NCI-H1092 treated with DMSO at 0.1 percent for 48 hours (cell line): ENCODE measurements at places on chromosomes 7 and 10.

GRCh38 chr7:129108581-129108980, 35.9 kb upstream of the TSPAN33 start:
- no peak for DNase-seq

DNA sequence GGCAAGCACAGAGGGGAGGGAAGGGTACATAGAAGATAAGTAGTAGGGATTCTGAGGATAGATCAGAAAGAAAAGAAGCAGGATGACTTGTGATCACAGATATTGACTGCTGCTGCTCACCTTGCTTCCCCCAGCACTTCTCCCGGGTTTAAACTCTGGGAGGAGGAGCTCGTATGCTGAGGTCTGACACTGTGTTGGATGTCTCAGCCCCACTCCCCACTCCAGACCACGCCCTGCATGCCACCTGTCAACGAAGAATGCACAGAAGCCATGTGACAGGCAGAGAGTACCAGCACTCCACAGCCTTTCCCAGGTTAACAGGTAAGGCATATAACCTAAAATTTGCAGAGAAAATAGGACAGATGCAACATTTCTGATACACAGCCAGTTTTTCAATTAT, 388.9 kb downstream of the TNS3 start:
- DNase-seq = no peak

GRCh38 chr10:101986624-101986971, 69.4 kb downstream of the ARMH3 start:
- DNase-seq = peak; percentile 8

DNA sequence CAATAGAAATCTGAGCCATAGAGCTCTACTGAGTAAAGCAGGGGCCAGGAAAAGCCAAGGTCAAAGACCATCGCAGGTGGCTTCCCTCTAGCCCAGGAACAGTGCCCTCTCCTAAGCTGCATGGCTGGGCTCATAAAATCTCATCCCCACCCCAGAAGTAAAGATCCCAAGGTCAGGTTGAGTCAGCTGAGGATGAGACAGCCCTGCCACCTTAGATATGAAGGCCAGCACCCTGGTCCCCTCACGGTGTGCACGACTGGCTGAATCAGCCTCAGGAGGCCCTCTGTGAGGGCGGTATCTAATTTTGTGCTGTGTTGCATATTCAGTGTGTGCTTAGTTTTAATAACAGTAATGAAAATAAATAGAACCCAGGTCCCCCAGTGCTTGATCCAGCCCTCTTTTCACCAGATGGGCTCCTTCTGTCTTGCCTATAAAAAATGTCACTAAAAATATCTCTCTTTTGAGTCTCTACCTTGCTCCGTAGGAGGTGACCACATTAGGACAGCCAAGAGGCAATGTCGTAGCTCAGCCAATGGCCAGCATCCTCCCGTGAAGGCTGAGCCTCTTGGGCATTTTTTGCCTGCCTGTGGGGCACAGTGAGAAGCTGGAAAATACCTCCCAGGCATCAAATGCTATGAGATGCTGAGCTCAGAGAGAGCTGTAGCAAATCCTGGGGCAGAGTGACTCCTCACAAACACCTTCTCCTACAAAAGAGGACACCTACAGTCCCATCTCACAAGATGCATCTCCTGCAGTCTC, 424.0 kb downstream of the PLXNA4 start:
- DNase-seq = no peak

GRCh38 chr10:74558897-74559296, 267.5 kb upstream of the KAT6B start:
- no peak for DNase-seq

GRCh38 chr7:81803267-81803666, 33.4 kb upstream of the HGF start:
- DNase-seq = no peak

GRCh38 chr7:131105294-131105798, 222.3 kb upstream of the MKLN1 start:
- DNase-seq = peak; percentile 41

DNA sequence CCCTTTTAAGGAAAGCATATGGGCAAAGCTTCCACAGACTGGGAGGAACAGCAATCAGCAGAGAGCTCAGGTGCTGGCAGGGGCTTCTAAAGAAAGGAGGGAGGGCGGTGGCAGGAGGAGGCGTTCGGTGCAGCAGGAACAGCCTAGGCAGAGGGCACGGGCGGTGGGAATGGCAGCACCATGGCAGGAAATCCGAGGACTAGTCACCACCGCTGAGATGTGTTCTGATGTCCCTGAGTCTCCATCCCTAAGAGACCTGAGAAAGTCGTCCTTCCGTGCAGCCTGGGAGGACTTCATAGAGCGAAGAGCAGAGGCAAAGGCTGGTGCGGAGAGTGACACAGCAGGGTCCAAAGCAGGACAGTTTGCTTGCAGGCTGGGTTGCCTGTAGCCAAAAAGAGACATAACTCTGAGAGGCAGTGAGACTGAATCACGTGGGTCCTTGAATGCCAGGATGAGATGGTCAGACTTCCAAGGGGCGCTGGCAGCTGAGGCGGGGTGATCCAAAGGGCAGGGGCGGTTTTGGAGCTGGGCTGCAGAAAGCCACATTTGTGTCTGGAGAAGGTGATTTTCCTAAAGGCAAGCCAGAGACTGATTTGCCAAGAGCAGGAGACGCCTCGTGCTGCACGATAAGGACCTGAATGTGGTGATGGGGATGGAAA, 35.8 kb upstream of the GRID1 start:
- no peak for DNase-seq

- no peak for DNase-seq
Measured at GRCh38 chr10:69869291-69869961, 67.7 kb downstream of the COL13A1 start.

DNA sequence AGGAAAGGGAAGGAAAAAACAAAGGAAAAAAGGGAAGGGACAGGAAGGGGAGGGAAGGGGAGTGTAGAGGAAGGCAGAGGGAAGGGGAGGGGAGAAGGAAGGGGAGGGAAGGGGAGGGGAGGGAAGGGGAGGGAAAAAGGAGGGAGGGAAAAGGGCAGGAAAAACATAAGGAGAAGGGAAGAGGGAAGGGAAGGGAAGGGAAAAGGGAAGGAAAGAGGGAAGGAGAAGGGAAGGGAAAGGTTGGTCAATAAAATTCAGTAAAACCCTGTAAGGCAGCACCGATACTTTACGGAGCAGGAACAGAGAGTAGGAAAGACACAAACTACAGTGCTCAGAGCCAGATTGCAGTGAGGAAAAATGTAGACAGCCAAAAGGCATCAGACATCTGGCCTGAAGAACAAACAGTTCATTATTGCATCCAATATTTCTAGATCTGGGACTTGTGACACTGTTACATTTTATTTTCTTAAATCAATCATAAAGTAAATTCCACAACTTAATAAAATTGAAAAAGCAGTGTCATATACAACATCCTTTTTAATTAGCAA, 322.0 kb downstream of the CRPPA start:
- DNase-seq = no peak

DNA sequence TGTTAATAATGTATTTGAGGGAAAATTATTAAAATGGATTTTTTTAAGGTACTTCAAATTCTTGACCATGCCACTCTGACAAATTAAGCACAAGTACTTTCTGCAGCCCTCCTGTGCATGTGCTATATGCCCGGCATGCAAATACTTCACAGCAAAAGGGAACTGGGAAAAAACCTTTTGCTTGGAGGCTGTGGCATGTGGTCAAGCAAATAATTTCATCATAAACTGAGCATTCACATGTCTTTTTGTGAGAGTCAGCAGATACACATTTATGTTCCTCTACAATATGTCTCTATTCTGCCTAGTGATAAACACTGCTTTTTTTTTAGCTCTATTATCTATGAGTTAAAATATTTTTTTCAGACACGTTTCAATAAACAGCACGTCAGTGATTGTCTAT, 53.7 kb upstream of the SEMA3A start:
- DNase-seq = no peak

GRCh38 chr10:103491729-103492364, 1.7 kb upstream of the NEURL1 start:
- no peak for DNase-seq

DNA sequence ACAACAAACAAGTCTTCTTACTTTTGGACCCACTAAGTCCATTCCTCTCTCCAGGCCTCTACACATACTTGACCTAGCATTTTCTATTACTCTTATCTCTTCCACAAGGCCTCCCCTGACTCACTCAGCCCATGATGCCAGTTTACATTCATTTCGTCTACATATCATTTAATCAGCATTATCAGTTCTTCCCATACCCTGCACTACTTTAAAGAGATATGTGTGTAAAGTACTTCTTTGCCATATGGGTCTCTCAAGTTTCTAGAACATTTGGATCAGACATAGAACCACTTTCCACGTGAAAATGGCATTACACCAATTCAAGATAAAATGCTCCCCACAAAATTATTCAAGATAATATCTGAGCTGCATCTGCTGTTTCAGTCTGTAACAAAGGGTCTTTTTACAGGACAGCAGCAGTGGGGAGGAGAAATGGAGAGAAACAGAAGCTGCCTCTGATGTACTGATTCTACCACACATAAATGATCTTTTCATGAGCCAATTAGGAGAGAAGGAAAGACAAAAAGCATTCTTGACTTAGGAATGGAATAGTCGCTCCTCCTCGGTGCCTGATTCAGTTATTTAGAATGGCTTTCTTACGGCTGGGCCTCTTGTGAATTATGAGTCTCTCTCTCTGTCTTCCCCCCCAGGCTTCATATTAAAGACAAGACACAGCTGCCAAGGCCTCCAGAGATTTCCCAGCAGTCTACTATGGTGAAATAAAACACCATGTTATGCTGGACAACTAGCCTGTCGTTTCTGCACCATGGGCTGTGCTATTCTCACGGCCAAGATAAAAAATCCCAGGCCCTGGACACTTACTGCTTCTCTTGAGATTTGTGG, 46.9 kb upstream of the SEPTIN7 start:
- no peak for DNase-seq

- no peak for DNase-seq
Measured at GRCh38 chr10:33032654-33033151, 74.7 kb upstream of the ITGB1 start.

- DNase-seq = no peak
Measured at GRCh38 chr7:880450-880849, 4.1 kb downstream of the GET4 start.

- no peak for DNase-seq
Measured at GRCh38 chr7:142796501-142797390, 26.0 kb downstream of the PRSS2 start.

- DNase-seq = no peak
Measured at GRCh38 chr10:89236226-89236797, 15.3 kb downstream of the LIPA start.

DNA sequence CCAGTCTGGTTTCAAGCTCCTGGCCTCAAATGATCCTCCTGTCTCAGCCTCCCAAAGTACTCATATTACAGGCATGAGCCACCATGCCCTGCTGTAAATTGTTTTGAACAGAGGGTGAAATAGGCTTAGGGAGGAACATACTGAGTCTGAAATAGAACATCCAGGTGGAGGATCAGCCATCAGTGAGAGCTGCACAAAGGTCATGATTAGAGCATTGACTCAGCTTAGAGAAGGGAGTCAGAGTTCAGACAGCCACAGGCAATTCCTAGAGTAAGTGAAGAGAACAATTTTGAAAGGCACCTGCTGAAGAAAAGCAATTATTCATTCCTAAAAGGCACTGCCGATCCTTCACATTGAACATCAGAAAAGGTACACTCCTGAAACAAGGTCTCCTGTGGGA, 15.9 kb upstream of the NEBL start:
- DNase-seq = no peak

- DNase-seq = no peak
Measured at GRCh38 chr7:99752356-99752755, 17.4 kb upstream of the CYP3A7 start.
